Activated T-cell treated with anti-CD3 and anti-CD28 coated beads for 48 hours (primary cell): ENCODE measurements at places on chromosomes 4 and X.

DNA sequence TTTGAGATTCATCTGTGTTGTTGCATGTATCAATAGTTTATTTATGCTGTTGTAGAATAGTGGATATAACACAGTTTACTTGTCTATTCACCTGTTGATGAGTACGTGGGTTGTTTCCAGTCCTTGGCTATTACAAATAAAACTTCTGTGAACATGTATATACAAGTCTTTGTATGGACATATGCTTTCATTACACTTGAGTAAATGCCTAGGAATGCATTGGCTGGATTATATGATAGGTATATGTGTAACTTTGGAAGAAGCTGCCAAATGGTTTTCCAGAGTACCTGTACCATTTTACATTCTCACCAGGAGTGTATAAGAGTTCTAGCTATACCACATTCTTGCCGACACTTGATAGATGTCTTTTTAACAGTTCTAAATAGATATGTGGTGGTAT, 16.5 kb downstream of the ART3 start:
- DNase-seq = no peak

DNA sequence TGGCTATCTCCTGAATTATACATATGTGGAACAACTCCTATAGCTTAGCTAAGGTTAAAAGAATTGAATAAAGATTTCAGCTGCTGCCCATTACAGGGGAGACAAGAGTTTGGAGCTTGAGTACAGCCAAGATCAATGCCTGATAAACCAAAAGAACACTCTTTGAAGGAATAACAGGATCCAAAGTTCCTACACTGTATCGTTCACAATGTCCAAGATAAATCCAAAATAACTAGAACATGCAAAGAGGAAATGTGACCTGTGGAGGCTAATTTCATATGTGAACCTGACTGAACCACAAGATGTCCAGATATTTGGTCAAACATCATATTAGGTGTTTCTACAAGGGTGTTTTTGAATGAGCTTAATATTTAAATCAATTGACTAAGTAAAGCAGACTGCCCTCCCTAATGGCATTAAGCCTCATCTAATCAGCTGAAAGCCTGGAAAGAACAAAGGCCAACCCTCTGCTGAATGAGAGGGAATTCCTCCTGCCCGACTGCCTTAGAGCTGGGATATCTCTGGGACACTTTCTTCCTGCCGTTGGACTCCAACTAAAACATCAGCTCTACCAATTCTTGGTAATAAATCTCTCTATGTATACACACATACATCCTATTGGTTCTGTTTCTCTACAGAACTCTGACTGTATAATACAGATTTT, 19.2 kb downstream of the RFC1 start:
- no peak for DNase-seq

DNA sequence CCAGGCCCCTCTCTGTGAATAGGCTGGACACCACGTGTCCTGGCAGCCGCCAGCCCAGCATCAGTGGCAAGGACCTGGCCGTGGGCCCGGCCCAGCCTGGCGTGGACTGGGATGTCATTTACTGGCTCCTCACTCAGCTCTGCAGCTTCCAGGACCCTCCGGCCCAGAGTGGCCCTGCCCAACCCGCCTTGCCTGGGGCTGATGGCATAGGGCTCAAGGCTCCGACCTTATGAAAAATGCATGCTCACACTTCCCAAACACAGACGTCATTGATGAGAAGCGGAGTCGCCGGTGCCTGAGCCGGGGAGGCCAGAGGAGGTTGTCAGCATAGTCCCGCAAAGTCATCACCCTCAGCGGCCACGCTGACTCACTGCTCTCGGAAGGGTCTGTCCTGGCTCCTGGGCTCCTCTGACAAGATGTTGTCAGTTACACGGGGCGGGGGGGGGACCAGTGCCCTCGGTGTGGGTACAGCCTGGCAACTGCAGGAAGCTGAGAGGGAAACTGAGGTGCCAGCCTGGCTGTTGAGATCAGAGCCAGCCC, 14.3 kb downstream of the CFAP99 start:
- no peak for DNase-seq

- no peak for DNase-seq
These were observed 1081.5 kb upstream of the TENM3 start for GRCh38 chr4:181161669-181162068.

DNA sequence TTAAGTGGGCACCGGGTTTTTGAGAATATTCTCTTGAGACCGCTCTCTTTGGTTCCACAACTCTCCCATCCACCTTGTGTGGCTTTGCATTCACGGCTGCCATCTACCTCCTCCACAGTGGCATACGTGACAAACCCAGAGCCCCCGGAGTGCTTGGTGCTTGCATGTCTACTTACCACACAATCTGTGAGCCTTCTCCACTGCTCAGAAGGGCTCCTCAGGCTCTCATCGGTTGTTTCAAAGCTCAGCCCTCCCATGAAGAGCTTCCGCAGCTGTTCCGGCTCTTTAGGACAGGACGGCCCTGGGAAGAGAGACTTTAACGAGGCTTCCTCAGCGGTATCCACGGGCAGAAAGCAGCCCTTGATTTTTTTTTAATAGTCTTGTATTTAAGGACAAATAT, 167.6 kb upstream of the ANK2 start:
- no peak for DNase-seq

DNA sequence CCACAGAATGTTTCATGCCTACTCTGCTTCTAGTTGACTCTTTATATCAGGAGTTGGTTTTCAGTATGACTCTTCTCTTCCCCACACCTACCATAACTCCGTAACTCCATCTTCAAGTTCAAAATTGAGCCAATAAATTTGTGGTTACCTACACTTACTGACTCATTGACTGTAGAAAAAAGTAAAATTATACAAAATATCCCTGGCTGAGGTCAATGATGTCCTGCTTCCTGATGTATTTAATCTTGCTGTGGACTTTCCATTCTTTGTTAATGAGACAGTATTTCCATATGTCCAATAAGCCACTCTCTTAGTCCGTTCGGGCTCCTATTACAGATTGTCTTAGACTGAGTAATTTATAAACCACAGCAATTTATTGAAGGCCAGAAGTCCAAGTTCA, 9.9 kb upstream of the NLGN4X start:
- no peak for DNase-seq

DNA sequence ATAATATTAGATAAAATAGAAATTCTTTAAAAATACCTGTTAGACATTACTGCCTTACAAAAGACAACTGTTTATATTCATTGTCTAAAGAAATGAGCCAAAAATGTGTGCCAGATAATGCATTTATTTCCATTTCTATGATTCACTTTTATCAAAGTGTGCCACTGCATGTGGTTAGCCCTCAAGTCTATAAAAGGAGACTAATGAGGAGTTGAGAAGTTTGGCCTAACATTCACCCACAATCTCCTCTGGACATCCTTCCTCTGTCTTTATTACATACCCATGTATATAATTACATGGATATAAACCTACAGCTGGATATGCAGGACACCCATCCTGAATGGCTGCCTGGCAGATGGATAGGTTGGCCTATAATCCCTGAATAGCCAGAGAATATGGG, 42.6 kb upstream of the PDE5A start:
- no peak for DNase-seq

DNA sequence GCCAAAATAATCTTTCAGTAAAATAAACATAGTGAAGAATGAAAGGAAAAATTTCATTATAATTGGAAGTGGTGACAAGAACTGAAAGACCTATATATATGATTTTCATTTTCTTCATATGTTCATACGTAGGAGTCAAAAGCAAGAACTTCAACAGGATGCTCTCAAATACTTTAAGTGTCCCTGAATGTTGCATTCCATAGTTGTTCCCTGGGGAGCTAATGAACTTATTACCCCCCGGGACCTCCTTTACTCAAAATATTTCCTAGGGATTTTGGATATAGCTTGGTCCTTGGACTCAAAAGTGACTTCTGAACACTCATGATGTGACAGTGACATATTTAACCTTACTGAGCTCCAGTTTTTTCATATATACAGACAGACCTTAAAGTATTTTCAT, 44.9 kb upstream of the NDST4 start:
- no peak for DNase-seq

GRCh38 chrX:115345615-115346014, 56.1 kb downstream of the LUZP4 start:
- no peak for DNase-seq

DNA sequence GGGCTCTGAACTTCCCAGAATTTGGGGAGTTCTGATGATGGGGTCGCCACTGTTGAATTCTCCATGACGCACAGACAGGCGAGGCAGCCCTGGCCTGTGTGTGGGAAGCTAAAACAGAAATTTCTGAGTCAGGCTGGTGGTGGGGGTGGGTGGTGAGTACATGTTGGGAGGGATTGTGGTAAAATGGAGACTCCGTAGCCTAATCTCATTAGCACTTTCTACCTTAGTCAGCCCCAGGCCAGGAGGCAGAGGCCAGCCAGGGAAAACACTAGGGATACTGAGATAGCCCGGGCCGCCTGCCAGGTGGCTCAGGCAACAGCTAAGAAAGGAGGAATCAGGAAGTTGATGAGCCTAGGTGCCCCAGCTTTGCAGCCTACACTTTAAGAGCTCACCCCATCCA, 39.3 kb upstream of the NHSL2 start:
- no peak for DNase-seq

GRCh38 chr4:8709050-8709728, 116.6 kb downstream of the CPZ start:
- no peak for DNase-seq

GRCh38 chr4:82833696-82834313, 35.2 kb upstream of the SCD5 start:
- DNase-seq = no peak

DNA sequence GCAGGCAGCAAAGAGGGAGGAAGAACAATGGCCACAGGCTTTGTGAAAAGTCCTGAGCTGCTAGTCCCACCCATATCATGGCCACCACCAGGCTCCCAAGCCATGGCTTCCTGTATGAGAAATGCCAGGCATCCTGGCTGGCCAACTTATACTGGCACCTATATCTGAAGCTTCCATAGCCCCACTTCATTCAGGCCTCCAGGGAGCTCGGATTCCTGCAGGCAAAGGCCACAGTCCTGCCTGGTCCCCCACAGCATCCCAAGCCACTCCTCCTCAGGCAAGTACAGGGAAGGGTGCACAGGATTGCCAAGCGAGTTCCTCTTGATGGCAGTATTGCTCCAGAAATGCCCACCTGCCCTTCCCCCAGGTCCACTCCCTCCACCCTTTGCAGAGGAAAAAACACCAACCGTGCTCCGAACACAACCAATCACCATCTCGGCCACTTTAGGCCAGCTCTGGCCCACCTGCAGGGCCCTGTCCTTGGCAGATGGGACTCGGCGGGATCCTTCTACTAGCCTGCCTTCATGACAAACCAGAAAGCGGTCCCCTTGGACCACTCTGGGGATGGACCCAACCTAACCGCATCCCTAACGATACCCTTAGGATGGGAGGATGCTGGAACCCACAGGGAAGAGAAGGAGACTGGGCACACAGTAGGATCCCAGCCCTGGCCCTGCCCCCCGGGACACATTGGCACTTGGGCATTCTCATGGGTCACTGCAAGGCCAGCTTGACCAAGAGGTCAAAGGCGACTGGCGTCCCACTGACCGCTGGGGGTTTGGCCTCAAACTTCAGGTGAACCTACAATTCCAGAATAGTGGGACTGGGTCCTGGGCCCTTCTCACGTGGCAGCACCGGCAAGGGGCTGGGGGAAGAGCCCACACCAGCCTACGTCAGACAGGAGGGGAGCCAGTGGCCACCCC, 220.4 kb upstream of the AGTR2 start:
- DNase-seq = no peak

DNA sequence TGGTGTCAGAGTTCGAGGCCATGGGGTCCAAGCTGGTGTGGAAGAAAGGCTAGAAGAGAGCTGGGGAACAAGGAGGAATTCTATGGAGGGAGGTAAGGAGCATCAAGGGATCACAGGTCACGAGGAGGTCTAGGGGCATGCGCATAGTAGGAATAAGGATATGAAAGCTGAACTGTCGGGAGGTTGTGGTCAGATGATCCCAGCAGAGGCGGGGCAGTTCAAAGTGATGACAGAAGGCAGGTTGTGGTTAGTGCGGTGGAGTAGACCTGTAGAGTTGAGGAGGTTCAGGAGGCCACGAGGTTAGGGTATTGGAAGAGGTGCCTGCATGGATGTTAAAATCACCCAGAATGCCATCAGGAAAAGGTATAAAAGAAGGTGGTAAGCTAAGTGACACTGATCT, 156.3 kb downstream of the TMEM164 start:
- no peak for DNase-seq

GRCh38 chr4:88035292-88035691, 27.9 kb downstream of the PKD2 start:
- DNase-seq = no peak

DNA sequence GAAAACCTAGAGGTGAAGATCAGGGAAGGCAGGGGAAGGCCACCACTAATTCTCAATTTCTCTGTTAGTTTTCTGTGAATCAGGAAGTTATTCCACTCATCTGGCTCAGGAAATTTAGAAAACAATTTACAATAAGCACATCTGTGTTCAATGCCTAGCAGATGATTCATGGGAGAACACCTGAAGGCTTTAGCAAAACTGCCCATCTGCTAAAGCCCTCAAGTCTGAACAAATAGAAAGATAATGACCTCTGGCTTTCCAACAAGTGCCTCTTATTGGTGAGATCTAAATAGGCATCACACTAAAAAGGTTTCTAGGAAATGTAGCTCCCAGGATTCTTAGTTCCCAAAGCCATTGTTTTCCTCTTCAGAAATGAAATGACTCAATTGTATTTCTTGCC, 122.1 kb upstream of the GNPDA2 start:
- no peak for DNase-seq
